Heart left ventricle (tissue), 16 donors: ENCODE measurements at places on chromosomes 16 and 17. TPM values are rescaled to one million over a fixed set of nuclear protein-coding genes. Genes with fewer than 3 reads are reported as not detected.

VAC14 gene
- polyA plus RNA-seq, result 26.1 TPM

GRCh38 chr17:79404136-79404911 lies 206.5 kb downstream of the RBFOX3 start:
- DNase-seq, result no peak

GRCh38 chr17:77674358-77674757 lies 284.1 kb upstream of the TNRC6C start:
- DNase-seq, result no peak

DNA sequence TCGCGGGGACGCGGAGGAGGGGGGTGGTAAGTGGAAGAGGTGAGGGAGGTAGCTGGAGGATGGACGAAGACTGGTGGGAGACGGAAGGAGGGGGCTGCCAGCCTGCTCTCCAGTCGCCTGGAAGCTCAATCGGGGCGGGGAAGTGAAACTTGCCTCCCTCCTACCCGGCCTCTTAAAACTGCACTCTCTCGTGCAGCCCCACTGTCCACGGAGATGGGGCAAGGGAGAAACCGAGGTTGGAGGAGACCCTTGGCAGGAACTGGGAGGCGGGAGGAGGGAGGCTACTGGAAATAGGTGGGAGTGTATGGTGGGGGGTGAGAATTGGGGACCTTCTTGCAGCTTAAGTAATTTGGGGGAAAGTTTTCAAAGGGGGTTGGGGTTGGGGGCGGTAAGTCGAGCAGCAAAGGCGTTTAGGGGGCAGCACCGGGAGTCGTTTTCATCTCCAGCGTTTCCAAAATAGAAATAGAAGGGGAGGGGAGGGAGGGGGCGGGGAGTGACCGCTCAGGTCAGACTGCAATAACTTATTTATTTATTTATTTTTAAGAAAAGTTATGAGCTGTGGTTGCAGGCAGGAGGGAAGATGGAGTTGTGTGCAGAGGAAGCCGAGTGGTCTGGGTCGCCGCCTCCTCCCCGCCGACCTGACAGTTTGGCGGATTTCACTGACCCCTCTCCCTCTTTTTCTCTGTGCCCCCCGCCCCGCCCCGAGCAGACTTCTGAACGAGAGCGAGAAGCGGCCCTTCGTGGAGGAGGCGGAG lies 1.4 kb downstream of the SOX9 start:
- no peak for DNase-seq

DNA sequence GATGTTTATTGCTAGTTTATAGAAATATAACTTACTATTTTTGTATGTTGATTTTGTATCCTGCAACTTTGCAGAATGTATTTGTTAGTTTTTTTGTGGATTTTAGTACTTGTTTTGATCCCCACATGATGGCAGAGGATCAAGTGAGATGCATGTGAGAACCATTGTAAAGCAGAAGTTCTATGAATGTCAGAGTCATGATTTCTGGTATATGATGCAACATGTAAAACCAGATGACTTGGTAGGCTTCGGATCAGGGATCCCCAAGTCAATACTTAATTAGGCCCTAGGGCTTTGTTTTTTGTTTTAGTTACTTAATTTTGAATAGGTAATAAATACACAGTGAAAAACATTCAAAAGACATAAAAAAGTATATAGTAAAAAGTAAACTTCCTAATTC lies 45.8 kb downstream of the ESRP2 start:
- DNase-seq, result no peak

DNA sequence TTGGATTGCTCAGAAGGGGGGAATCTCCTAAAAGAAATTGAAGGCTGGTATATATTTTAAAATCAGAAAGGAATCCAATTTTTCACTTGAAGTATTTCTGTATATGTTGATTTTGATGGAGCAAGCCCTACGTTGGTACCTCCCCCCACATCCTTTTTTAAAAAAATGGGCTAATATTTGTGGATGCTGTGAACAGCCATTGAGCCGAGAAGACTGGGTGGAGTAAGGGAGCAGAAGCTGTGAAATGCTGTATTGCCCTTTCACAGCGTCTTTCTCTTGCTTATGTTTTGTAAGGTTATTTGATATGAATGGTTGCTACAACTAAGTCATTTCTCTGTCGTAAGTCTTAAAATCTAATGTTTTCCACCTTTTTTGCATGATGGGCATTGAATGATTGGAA lies 2.3 kb downstream of the PAFAH1B1 start:
- no peak for DNase-seq

- DNase-seq, result peak; percentile 74
Measured at GRCh38 chr17:41792845-41793783, 6.6 kb upstream of the JUP start.

DNA sequence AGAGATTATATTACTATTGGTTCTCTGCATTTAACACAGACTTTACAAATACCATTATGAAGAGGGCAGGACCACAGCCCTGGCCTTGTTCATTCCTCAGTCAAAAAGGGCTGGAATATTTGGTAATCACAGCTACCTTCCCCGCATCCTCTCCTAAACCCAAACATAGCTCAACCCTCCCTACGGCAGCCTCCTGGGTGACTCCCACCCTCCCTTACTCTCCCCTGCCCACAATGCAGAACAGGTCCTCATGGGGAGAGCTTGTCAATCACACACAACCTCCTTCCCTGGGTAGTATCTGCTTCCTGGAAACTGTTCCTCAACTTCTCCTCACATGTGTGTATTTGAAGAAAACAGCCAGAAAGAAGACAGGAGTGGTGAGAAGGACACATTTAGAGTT lies 224.2 kb downstream of the C16orf78 start:
- no peak for DNase-seq

PIMREG gene
- not detected for polyA plus RNA-seq

- DNase-seq, result no peak
Measured at GRCh38 chr17:70773258-70773657, 603.9 kb downstream of the KCNJ2 start.

CD300LG gene
- 15.5 TPM for polyA plus RNA-seq

PGAP3 gene
- 13.3 TPM for polyA plus RNA-seq

GRCh38 chr17:10775058-10775457 lies 28.8 kb downstream of the TMEM238L start:
- DNase-seq, result no peak

DNA sequence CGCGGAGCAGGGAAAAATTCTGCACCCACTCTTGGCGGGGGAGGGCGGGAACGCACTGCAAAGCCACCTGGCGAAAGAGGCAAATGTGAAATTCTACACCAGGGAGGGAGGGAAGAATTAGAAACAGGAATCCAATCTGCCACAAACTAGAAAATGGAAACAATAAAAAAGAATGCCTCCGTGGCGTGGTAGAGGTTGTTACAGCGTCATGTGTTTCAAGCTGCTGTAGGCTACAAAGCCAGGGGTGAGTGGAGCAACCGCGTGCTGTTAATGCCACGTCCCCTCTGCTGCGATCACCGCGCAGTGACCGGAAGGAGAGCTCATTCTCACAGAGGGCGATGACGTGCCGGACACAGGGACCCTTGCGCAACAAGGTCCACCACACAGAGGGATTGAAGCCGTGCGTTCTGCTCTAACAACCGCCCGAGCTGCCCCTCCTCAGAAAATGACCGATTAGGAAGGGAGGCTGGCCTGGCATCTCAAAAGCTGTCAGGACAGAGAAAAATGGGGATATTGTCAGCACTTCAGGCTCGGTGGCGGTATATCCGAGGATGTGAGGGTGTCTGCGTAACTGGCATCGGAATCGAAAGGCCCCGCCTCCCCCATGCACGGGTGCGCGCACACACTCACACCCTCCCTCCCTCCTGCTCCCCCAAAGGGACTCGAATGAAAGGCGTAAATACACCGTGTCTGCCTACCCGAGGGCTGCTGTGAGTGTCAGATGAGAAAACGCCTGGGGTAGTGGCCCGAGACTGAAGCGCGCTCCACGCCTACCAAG lies 70.8 kb upstream of the TNRC6C start:
- peak; percentile 91 for DNase-seq

DNA sequence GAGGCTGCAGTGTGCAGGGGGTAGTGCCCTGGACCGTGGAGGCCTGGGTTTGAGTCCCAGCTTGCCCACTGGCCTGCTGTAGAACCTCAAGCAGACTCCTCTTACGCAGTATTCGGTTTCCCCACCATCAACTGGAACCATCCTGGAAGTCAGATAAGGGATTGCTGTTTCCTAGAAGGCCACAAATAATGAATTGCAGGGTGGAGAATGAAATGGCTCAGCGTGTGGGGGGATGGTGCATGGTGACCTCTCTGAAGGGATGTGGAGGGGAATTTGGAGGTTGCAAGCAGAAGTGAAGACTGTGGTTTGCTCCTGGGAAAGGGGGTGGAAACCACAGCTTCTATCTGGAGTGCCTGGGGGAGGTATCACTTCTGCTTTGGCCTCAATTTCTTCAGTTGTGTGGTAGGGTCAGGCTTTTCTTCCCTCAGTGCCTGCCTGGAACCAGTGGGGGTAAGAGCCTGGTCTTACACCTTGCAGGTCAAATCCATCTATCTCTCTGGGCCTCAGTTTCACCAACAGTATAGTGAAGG lies 1.7 kb downstream of the ADGRG5 start:
- no peak for DNase-seq

GRCh38 chr16:78235168-78235800 lies 135.8 kb downstream of the WWOX start:
- DNase-seq, result peak; percentile 55

DNA sequence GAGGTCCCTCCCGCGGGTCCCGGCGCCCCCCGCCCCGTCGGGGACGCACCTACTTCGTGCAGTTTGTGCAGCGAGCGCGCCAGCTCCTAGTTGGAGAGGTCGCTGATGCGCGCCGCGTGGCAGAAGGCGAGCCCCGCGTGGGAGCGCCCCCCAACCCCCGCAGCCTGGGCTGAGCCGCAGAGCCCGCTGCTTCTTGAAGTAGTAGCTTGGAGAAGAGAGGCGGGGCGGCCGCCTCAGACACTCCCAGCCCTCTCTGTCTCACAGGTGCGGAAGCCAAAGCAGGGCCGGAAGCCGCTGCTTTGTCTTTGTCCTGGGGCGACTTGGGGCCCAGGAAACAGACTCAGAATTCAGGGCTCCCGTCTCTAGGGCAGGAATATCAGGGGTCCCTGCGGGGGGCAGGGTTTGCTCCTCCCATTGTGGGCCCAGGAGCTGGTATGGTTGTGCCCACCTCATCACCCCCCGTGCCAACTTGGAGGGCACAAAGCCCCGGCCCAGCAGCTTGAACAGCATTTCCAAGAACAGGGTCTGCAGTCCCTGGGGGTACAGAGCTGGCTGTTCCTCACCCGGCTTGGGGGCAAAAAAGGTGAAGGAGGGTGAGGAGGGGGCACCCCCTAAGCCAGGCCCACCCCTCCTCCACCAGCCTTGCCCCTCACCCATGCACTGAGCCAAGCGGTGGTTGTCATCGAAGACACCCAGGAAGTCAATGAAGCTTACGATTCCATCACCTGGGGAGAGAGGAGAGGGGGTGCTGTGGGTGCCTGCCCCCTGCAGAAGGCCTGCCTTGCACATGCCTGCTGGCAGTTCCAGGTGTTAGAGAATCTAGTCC lies 13.5 kb downstream of the SPATA32 start:
- no peak for DNase-seq

GPATCH8 gene
- 15.1 TPM for polyA plus RNA-seq

GRCh38 chr16:8087597-8088289 lies 502.6 kb downstream of the TMEM114 start:
- DNase-seq, result no peak

HOXB1 gene
- not detected for polyA plus RNA-seq

TMEM204 gene
- 37.4 TPM for polyA plus RNA-seq

- DNase-seq, result no peak
Measured at GRCh38 chr16:58102665-58103392, 26.4 kb downstream of the CFAP20 start.

DNA sequence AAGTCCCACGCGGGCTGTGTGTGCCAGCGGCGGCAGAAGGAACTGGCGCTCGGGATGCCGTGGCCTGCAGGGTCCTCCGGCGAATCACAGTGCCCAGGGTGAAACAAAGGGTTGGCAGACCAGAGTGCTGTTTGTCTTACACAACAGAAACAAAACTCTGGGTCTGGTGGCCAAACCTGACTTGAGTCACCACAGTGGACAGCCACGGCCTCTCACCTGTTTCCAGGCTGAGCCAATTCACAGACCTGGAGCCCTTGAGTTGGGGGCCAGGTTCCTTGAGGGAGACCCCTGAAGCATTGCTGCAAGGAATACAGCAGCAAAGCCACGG lies 2.1 kb upstream of the CHMP6 start:
- DNase-seq, result no peak

GRCh38 chr17:17750881-17751280 lies 69.6 kb downstream of the RAI1 start:
- no peak for DNase-seq

TPSG1 gene
- polyA plus RNA-seq, result not detected

- DNase-seq, result no peak
Measured at GRCh38 chr16:52123061-52123839, 423.7 kb downstream of the TOX3 start.

- no peak for DNase-seq
Measured at GRCh38 chr17:80824549-80825470, 166.8 kb upstream of the CHMP6 start.

MVD gene
- 22.3 TPM for polyA plus RNA-seq

GRCh38 chr16:5323284-5324141 lies 225.9 kb upstream of the EEF2KMT start:
- no peak for DNase-seq
